ENCODE measurements at places on chromosomes 6 and 20.

- DNase-seq: no peak
These were observed 58.9 kb downstream of the MAFB start for GRCh38 chr20:40630099-40630498.

DNA sequence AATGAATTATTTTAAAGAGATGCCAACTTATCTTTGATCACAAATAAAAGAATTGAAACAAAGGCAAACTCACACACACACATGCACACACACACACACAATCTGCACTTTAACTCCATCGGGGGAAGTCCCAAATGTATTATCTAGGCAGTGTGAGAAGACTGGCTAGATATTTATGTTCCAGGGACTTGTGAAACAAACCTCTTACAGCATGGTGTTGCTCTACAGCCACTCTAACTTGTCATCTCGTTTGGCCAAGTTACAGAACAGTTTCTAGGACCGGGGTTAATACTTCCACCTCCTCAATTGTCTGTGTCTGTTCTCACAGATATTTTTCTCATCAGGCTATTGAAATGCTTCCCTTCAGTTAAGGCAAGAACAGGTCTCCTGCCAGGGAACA lies 855.0 kb downstream of the EPHA7 start:
- no peak for DNase-seq

DNA sequence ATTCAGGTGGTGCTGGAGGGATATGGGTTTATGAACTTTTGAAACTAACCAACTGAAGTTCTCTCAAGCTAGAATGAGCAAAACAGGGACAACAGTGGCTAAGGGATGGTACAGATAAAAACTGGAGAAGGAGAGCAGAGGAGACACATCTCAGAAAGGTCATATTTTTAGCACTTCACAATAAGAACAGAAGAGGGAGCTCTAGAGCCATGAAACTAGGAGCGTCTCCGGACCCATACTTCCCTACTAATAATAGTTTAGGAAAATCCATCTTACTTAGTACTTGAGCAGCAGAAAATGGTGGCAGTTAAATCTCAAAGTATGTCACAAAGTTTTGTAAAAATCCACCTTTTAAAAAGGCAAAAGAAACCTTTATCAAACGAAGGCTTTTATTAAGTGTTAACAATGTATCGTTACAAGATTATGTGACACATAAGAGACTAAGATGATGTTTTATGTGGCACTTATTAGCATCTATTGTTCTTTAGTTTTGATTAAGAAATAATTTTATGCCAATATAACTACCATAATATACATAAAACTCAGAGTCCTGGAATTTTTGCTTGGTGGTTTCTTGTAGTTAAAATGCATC lies 278.6 kb downstream of the TBC1D32 start:
- peak; percentile 57 for DNase-seq

DNA sequence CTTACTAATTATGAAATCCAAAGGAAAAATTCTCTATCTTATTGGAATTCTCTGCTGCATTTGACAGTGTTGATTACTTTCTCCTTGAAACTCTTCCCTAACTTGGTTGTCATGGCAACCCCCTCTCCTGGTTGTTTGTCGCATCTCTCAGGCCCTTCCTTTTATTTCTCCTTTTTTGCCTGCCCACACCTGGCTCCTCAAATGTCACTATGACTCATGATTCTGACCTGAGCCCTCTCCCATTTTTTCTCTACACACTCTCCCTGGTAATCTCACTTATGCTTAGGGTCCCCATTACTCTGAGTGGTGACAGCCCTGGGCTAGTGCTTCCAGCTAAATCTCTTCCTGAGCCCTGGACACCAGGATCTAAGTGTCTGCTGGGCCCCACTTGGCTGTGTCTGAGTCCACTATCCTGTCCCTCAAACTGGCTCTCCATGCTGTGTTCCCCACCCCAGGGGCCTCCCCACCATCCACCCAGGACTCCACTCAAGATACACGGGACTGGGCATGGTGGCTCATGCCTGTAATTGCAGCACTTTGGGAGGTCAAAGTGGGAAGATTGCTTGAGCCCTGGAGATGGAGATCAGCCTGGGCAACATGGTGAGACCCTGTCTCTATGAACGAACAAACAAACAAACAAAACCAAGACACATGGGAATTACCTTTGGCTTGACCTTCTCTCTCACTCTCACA lies 16.5 kb upstream of the NNAT start:
- DNase-seq: peak; percentile 32

- no peak for DNase-seq
These were observed 869 bp upstream of the TRIM15 start for GRCh38 chr6:30162265-30163089.

DNA sequence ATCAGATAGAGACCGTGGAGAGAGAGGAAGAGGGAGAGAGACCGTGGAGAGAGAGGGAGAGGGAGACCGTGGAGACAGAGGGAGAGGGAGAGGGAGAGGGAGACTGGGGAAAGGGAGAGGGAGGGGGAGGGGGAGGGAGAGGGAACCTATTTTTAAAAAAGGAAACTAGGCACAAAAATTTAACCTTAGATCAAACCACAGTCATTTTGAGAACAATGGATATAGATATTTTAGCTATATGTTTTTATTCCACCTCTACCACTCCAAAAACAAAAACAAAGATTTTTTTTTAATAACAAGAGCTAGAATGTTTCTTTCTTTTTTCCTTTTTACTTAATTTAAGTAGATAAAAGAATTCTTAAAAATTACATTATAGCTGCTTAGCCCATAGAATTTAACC lies 65.1 kb upstream of the SCGN start:
- DNase-seq: no peak

- no peak for DNase-seq
These were observed 104.2 kb upstream of the TIAM2 start for GRCh38 chr6:154890874-154891273.

GRCh38 chr20:40869218-40870147 lies 159.1 kb upstream of the TOP1 start:
- no peak for DNase-seq

DNA sequence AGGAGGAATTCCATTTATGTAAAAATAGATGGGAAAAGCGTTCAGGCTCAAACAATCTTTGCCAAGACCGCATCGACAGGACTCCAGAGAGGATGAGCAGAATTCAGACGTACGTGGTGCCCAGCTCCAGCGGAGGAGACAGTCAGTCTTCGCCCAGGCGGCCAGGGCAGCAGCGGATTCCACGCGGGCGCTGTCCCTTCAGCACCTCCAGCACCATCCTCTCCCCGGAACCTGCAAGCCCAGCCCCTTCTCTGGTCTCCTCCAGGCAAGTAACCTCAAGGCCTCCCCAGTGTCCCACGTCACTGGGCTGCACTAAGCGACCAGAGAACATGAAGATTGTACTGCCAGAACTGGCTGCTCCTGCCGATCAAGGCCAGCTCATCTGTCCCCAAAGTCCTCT lies 2.8 kb upstream of the KCNQ2 start:
- no peak for DNase-seq

DNA sequence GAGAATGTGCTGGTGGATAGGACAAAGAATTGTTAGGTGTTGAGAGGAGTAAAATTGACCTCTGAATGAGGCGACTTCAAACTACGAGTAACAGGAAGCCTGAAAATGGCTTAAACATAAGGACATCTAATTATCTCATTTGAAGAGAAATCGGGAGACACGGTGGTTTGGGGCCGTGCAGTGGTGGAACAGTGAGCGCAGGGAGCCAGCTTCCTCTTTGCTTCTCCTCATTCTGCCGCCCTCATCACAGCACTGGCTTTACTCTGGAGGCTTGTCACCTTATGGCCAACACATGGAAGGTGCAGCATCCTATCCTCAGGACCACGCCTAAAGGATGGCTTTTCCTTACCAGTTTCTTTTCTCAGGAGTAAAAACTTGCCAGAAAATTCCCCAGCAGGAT lies 114.3 kb downstream of the B3GAT2 start:
- no peak for DNase-seq

GRCh38 chr6:66568271-66568670 lies 861.2 kb upstream of the EYS start:
- DNase-seq: no peak

DNA sequence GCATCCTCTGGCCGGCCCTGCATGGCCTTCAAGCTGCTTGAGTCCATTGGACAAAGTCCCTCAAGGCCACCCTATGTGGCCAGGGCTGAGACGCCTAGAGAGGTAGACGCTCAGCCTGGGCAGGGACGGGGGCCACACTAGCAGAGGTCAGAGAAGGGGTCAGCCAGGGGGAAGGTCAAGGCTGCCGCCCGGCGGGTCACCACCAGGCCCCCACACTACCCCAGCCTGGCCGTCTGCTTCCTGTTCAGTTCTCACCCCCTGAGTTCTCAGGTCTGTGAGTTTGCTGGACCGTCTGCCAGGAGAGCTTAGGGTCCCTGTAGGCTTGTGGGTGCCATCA lies 37.3 kb downstream of the NTSR1 start:
- no peak for DNase-seq

- no peak for DNase-seq
These were observed 19.7 kb downstream of the UBE2V1 start for GRCh38 chr20:50093240-50093639.

DNA sequence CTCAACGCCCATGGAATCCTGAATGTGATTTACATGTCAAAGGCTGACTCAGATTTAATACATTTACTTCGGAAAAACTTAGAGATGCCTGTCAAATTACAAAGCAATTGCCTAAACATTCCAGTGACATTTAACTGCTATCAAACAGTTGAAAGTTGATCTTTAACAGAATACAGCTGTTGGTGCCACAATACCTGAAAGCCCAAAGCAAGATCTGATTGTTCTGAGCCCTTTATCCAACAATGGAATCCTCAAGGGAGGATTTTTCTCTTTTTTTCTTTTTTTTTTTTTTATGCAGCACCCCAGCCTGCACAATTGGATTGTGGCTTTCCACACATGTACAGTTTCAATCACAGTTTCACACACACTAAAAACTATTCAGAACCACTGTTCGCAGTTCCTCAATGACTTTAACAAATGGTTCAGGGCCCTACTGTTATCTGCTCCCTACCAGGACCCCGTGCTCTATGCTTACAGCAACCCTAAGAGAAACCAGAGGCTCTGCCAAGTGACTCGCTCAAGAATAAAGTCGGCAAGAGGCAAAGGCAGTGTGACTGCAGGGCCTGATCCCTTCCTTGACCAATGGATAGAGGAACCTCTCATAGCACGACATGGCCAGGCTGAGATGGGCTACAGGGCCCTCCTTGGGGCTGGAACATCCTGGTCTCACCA lies 33.3 kb downstream of the EPB41L2 start:
- no peak for DNase-seq

Data from muscle of leg (tissue), 16 donors.